GM20000 (cell line): ENCODE measurements at places on chromosomes 11 and 22.

DNA sequence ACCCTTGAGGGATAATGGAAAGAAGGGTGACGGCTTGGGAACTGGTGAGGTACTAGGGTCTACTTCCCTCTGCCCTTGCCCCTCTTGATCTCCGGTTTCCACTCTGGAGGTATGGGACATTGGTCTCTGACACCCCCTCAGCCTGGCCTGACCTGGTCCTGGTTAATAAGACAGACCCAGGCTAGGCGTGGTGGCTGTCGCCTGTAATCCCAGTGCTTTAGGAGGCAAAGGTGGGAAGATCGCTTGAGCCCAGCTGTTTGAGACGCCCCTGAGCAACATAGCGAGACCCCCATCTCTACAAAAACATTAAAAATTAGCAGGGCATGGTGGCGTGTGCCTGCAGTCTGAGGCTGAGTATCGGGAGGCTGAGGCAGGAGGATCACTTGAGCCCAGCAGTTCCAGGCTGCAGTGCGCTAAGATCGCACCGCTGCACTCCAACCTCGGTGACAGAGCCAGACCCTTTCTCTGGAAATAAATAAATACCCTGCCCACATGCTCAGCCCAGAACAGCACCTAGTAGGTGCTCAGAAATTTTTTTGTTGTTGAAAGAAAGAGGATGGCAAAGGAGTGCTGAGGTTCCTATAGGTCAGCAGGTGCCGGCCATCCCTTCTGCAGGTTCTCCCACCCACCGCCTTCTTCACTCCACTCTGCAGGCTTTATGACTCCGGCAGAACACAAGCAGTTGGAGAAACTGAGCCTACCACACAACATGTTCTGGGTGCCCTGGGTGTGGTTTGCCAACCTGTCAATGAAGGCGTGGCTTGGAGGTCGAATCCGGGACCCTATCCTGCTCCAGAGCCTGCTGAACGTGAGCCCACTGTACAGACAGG is 6.3 kb downstream of the BEST1 start:
- no peak for DNase-seq

GRCh38 chr11:61895046-61895717 is 3.8 kb upstream of the FADS3 start:
- DNase-seq, result no peak

DNA sequence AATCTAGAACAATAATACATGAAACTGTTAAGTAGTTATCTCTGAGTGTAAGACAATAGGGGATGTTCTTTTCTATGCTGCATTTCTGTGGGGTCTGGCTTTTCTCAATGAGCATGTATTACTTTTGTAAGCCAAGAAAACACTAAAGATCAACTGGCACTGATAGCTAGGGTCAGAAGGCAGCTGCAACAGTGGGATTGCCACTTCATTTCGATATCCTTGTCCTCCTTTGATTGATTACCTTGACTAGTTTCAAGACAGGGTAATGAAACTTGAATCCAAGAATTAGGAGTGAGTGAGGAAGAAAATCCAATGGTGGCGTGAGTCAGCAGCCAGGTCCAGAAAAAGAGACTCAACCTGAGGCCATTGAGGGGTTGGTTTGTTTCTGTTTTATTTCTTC is 46.5 kb downstream of the FEZ1 start:
- DNase-seq, result no peak

DNA sequence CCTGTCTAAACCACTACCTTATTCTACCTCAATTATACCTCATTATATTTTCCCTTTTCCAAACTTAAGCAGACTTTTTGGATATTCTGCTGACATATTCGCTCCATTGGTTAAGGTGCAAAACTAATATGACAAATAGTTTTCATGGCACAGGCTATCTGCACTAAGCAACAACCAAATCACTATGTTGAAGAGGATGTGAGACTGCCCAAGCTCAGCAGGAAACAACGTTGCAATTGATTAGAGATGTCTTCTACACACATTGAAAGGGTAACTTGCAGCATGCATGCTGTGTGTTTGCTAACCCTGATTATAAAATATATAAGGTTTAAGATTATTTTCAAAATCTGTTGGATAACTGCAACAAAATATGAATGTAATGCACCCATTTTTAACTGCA is 61.6 kb downstream of the STK33 start:
- DNase-seq, result peak; percentile 43

GRCh38 chr11:35324981-35325380 is 94.4 kb downstream of the SLC1A2 start:
- DNase-seq, result no peak

DNA sequence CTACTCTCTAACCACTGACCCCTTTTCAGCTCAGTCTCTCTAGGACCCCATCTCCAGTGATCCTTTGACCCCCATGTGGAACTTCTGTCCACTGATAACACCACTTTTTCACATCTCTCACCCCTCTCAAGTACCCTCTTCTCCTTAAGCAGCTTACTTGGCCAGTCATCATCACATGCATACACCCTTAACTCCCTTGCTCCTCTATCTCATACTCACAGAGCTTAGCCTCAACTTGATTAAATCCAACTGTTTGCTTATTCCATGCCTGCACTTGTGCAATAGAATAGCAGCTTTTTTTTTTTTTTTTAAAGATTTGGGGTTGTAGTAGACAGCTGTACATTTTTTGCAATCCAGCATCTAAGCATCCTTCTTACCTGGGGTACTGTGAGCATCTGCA is 22.2 kb downstream of the AQP11 start:
- DNase-seq, result no peak

GRCh38 chr22:29517215-29517908 is 36.2 kb downstream of the THOC5 start:
- no peak for DNase-seq

GRCh38 chr11:116217006-116217405 is 555.8 kb downstream of the BUD13 start:
- DNase-seq, result peak; percentile 25
